ENCODE measurements at places on chromosomes 3 and 15. TPM values are rescaled to one million over a fixed set of nuclear protein-coding genes. Genes with fewer than 3 reads are reported as not detected.

DNA sequence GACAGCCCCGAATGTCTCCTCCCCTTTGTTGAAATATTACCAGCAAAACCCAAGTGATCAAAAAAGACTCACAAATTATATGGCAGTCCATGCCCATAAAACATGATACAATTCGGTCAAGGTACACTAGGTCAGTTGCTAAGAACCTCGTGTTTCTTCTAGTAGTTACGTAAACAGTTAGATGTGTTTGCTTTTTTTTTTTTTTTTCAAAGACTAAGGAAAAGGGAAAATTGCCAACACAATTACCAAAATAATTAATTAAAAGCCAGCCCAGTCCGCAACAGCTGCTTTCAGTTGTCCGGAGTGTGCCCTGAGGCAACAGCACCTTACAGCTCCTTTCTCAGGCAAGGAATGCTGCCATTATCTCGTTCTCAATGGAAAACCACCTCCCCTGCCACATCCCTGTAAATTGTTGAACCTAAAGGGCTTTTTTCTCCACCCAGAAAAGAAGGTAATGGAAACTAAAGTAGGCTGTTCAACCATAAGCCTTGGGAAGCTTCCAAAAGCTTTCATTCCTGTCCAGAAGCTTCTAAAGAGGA, 129.2 kb upstream of the TSC22D2 start:
- no peak overlapping the region for H3K27ac ChIP-seq
- no peak for DNase-seq
- no peaks in the 10 kb centered on the region for H3K4me1 ChIP-seq
- H3K27me3 ChIP-seq: no peaks in the 10 kb centered on the region
- H3K36me3 ChIP-seq: no peaks in the 10 kb centered on the region

PLA2G4E gene
- not detected for total RNA-seq

GRCh38 chr3:195451373-195452015, 8.7 kb upstream of the ACAP2 start:
- peak overlapping the region; percentile 50 for H3K27ac ChIP-seq
- no peak overlapping the region for H3K4me3 ChIP-seq
- no peak for DNase-seq
- no peaks in the 10 kb centered on the region for H3K36me3 ChIP-seq

XCR1 gene
- total RNA-seq: 1.7 TPM

DNA sequence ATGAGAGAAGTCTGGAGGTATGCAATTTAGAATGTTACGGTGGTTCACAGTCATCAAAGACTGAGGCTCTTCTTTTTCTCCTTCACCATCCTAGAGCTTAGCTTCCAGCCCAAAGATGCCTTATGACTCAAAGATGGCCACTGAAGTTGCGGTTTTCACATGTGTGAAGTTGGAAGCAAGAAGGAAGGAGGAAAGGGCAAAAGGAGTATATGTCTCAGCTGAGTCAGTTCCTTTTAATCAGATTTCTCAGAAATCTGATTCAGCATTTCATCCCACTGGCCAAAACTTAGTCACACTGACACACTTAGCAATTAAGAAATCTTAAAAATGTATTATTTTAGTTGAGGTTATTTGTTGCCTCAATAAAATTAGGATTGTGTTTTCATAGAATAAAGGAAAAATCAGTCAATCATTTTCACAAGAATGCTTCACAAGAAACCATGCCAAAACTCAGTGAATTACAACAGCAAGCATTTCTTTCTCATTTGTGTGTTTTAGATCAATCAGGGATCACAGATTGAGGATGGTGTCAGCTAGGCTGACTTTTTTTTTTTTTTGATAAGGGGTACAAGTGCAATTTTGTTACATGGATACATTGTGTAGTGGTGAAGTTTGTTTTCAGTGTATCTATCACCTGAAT, 211.1 kb upstream of the GADL1 start:
- H3K4me3 ChIP-seq: no peak overlapping the region
- H3K36me3 ChIP-seq: no peaks in the 10 kb centered on the region
- H3K4me1 ChIP-seq: no peaks in the 10 kb centered on the region
- no peaks in the 10 kb centered on the region for H3K27me3 ChIP-seq
- DNase-seq: no peak

GRCh38 chr3:3177861-3178497, 1.5 kb downstream of the CRBN start:
- DNase-seq: no peak
- peaks cover 63% of the 10 kb centered on the region for H3K4me1 ChIP-seq
- peak overlapping the region; percentile 92 for H3K27ac ChIP-seq
- peak overlapping the region; percentile 96 for H3K4me3 ChIP-seq
- no peaks in the 10 kb centered on the region for H3K27me3 ChIP-seq
- peaks cover 35% of the 10 kb centered on the region for H3K36me3 ChIP-seq

DNA sequence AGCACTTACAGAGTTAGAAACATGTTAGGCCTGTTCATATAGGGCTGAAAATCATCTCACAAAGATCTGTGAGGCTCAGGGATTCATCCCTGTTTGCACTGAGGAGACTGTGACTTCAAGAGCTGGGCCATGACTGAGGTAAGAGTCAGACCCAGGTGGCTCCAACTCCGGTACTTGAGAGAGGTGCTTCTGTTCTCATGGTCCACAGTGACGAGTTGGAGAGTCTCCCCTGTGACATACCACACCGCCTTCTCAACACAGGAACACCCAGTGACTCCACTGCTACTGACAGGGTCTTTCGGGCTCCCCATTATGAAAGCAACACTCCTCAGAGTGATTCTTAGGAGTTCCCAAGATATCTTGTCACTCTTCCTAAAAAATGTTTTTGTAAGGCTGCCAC, 27.4 kb downstream of the FSTL1 start:
- no peaks in the 10 kb centered on the region for H3K36me3 ChIP-seq
- H3K4me1 ChIP-seq: peaks cover 45% of the 10 kb centered on the region
- no peak overlapping the region for H3K27ac ChIP-seq
- DNase-seq: no peak
- no peak overlapping the region for H3K4me3 ChIP-seq

GRCh38 chr3:11602239-11602840, 41.4 kb downstream of the VGLL4 start:
- peaks cover 13% of the 10 kb centered on the region for H3K4me1 ChIP-seq
- no peaks in the 10 kb centered on the region for H3K27me3 ChIP-seq
- no peak for DNase-seq
- H3K27ac ChIP-seq: peak overlapping the region; percentile 25
- H3K36me3 ChIP-seq: peaks cover 44% of the 10 kb centered on the region

GRCh38 chr3:114405202-114405990, 111.6 kb downstream of the TIGIT start:
- no peak for DNase-seq
- no peak overlapping the region for H3K4me3 ChIP-seq
- H3K27ac ChIP-seq: no peak overlapping the region

DNA sequence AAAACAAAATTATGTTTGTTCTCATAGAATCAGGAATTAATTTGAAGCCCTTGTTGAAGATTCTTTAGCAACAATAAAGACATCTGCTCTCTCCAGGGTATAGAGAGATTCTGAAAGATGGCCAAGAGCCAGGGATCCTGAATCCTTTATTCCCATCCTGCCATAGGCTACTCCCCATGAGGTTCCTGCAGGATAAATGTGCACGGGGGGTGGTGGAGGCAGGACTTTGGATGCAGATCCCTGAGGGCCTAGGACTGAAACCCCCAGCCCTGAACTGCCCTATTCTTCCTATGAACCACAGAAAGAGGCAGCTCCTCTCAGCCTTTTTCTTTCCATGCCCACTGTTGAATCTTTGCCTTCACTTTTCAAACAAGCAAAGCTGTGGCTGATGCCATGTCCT, 17.1 kb downstream of the TMEM108 start:
- no peaks in the 10 kb centered on the region for H3K4me1 ChIP-seq
- no peaks in the 10 kb centered on the region for H3K27me3 ChIP-seq
- no peak overlapping the region for H3K27ac ChIP-seq
- DNase-seq: no peak
- no peak overlapping the region for H3K4me3 ChIP-seq
